ENCODE measurements at places on chromosomes 3 and 15.

- no peak for DNase-seq
Observed at GRCh38 chr3:139110072-139110830, 65.6 kb upstream of the PRR23C start.

DNA sequence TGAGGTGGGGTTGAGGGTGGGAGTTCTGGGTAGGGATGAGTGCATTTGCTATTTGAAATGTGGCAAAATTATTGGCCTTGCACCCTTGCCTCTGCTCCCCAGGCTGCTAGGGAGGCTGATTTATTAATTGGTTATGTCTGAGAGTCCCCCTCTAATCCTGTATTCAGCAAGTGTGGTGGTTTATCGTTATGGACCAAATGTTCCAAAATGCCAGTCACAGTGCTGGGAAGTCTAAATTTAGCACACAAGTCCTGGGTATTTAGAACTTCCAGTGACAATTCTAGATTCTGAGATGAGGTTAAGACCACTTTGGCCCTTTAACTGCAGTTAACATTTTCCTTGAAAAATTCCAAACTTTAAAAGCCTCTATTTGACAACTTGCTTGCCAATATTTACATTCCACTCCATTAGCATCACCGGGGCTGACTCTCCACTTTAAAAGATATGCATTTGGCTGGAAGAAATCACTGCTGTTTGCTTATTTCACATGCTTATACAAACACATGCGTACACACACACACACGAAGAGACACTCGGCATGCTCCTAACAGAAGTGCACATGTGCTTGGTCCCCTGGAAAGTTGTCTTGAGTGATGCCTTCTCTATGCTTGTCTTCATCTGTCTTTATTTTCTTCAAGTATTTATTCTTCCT, 247.7 kb downstream of the IL20RB start:
- no peak for DNase-seq

DNA sequence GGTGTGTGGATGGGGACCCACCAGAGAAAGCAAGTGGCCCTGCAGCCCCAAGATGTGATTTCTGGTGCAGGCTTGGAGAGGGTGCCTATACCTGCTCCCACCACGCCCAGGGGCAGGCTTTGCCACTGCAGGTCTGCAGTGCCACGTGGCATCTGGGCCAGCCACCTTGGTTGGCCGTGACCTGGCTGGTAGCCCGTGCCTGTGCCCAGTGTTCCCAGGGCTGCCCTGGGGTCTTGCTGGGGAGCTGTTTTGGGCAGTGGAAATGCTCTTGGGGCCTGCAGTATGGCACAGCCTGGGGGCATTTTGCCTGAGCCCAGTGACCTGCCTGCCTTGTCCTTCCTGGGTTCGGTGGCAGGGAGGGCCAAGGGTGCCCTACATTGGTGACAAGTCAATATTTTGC, 203.4 kb downstream of the UBE3A start:
- no peak for DNase-seq

DNA sequence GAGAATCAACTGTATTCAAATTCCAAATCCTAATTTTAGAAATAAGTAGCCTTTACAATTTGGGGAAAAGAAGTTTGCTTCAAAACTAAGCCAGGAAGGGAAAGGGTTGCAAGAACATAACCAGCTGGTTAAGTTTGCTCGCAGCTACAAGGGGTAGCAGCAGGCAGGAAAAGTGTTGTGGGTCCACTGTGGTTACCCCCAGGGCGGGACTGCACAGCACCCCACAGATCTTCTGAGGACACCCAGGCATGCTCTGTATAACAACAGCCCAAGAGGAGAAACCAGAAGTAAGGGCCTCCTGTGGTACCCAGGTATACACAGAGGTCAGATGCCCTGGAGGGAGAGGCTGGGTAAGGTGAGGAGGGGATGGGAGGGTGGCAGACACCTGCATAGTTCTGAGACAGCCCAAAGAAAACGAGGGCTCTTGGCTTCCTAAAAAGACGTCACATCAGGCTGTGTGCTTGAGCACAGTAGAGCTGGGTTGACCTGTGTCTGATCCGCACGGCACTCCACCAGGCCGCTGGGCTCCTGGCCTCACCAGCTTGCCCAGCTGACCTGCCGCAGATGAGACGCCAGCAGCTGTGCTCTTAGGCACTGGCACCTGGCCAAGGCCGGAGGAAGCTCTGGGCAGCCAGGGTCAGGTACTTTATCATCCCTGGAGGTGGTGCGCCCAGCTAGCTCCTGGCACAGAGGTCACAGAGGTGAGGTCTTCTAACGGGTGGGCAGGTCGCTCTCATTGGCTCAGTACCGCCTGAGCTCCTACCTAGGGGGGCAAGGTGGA, 81.8 kb upstream of the SNRPA1 start:
- DNase-seq = no peak
